ENCODE measurements at places on chromosomes 7 and 10.

DNA sequence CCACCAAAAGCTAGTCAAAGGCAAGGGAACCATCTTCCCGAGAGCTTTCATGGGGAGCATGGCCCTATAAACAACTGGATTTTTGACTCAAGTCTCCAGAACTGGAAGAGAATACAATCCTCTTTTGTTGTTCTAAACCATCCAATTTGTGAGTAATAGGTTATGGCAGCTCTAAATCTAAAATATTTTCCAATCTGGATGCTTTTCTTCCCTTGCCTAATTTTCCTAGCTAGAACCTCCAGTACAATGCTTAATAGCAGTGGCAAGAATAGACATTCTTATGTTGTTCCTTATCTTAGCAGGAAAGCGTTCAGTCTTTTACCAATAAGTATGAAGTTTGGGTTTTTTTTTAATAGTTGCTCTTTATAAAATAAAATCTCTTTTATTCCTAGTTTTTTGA, 66.7 kb downstream of the AKR1E2 start:
- no peak for DNase-seq

- DNase-seq: no peak
These were observed 79.7 kb downstream of the GNAT3 start for GRCh38 chr7:80432166-80432565.

DNA sequence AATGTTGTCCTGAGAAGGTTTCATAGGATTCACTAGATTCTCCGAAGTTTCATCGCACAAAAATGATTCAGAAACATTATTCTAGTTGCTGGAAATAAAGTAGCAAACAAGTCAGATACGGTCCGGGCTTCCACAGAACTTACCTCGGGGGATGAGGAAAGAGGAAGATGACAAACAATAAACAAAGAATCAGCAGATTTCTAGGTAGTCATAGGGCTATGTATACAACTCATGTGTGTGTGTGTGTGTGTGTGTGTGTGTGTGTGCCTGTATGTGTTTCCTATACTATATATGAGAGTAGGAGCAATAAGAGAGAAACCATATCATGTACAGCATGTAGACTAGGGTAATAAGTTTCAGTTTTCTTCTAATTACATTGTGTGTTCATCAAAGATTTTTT, 16.5 kb downstream of the TMEM236 start:
- no peak for DNase-seq

GRCh38 chr10:75396631-75397495, 4.7 kb downstream of the ZNF503 start:
- DNase-seq: no peak

GRCh38 chr10:69626826-69627225, 3.2 kb upstream of the FAM241B start:
- DNase-seq: no peak

DNA sequence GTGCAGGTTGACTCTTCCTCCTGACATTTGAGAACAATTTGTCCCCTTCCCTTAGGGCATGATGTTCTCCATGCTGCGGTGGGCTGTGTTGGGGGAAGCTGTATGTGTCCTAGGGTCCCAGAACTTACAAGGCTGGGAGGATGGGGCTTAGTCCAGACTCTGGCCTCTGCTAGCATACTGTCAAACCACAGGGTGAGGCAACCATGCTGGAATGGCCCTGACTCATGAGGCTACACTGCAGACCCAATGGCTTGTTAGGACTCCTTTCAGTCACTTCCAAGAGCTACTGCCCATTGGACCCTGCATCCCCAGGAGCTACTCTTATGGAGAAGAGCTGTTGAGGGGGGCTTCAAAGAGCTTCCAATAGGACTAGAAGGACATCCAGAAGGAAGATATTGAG, 20.1 kb upstream of the FAM170B start:
- no peak for DNase-seq

GRCh38 chr7:103116991-103117390, 31.9 kb downstream of the NAPEPLD start:
- DNase-seq: no peak

DNA sequence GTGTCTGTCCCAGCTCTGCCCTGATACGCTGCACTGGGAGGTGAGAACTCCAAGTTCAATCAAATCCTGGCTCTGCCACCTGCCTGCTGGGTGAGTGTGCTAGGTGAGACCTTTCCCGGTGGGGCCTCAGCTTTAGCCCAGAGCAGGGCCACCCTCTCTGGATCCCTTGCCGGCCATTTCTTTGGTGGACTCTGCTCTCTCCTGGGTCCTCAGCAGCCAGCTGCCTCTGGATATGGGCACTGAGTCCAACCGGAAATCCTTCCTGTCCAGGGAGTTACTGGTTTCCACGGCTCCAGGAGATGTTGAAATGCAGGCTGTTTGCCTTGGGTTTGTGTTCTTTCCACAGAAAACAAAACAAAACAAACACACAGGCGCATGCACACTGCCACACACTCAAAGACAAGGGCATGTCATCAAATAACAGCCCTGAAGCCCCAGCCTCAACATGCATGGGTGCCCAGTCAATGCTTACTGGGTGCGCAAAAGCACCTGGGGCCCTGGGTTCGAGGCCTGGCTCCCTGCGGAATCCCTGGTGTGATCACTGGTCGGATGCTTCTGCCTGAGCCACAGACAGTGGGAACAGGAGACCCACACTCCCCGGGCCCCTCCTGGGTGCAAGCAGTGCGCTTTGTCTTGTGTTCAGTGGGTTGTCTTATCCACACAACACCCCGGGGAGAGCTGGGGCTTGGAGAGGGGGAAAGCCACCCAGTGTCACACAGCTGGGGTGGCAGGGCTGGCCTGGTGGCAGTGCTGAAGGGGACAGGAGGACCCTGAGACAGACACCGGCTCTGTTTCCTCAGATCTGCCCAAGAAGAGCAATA, 33.1 kb downstream of the PPIF start:
- no peak for DNase-seq

- DNase-seq: no peak
These were observed 24.4 kb downstream of the EPHB4 start for GRCh38 chr7:100802951-100803350.

DNA sequence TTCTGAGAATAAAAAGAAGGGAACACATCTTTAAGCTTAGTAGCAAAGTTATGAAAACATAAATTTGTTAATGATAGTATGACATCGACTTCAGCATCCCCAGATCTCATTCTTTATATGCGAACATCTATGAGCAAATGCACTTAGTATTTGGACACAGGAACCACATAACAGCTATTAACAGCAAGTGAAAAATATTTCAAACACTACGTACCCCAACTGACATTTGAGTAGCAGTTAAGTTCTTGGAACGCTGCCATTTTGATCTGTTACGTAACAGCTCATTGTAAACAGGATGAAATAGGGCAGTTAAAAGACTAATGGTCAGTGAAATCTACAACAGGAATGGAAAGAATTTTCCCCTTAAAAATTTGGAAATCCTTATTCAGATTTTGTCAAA, 428.9 kb downstream of the TNS3 start:
- no peak for DNase-seq
